ENCODE measurements at places on chromosomes 5 and 9.

DNA sequence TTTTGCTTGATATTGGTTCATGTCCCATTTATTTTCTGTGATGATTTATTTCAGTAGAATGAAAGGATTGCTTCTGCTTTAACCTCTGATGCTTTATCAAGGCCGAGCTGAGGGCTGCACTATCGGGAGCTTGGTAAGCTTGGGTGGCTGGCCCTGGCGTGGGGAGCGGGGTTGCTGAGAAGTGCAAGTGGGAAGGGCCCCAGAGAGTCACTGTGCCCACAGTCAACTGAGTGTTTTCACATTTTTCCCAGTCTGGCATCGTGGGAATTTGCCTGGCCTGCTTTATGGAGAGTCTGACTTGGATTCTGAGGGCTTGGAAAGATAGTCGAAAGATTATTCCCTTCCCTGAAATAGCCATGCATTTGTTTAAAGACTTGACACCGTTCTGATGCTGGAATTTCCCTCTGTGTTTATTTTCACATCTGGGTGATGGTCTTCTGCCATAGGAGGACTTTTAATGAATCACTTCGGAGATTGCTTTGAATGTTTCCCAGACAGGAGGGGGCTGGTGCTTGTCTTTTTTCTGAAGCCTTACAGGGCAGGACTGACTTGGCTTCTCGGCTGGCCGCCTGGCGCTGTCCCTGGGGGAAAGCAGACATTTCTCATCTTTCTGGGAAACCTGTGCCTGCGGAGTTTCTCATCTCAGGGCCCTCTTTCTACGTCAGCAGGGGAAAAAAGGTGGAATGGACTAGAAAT, 139.0 kb downstream of the BOD1 start:
- H3K4me1 ChIP-seq: no peaks in the 10 kb centered on the region
- no peaks in the 10 kb centered on the region for H3K36me3 ChIP-seq
- no peak overlapping the region for H3K4me3 ChIP-seq
- DNase-seq: no peak
- peak overlapping the region; percentile 84 for H3K27ac ChIP-seq

DNA sequence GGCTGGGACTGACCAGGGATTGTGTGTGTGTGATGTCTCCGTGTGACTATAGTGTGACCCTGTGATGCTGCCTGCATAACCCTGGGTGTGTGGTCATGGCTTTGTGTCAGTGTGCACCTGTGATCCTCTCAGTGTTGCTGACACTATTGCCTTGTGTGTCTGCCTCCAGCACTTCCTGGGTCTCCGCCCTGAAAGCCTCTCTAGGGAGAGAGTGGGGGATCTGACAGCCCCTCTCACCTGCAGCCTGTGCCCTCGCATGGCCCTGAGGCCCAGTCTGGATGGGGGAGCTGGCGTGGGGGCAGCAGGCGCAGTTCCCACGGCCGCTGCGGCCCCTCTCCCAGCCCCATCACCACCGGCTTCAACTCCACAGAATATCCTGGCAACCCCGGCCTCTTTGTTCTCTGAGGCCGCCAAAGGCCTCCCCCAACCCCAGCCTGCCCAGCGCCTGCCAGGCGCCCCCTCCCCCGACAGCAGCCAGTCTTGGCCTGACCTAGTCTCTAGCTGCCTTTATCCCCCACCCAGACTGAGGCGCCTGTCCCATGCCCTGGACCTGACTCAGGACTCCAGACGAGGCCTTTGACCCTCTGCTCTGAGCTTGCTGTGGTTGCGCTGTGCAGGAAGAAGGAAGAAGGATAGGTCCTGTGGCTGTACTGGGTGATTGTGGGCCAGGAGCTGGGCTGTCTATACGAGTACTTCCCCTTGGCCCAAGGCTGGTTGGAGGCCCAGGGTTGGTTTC, 38.7 kb downstream of the CXXC5 start:
- H3K27me3 ChIP-seq: no peaks in the 10 kb centered on the region
- peaks cover 30% of the 10 kb centered on the region for H3K4me1 ChIP-seq
- H3K27ac ChIP-seq: peak overlapping the region; percentile 14
- H3K4me3 ChIP-seq: no peak overlapping the region
- no peaks in the 10 kb centered on the region for H3K36me3 ChIP-seq

- H3K4me3 ChIP-seq: no peak overlapping the region
- H3K36me3 ChIP-seq: no peaks in the 10 kb centered on the region
- H3K27me3 ChIP-seq: no peaks in the 10 kb centered on the region
- H3K27ac ChIP-seq: no peak overlapping the region
Measured at GRCh38 chr5:168114444-168115017, 176.9 kb upstream of the WWC1 start.

DNA sequence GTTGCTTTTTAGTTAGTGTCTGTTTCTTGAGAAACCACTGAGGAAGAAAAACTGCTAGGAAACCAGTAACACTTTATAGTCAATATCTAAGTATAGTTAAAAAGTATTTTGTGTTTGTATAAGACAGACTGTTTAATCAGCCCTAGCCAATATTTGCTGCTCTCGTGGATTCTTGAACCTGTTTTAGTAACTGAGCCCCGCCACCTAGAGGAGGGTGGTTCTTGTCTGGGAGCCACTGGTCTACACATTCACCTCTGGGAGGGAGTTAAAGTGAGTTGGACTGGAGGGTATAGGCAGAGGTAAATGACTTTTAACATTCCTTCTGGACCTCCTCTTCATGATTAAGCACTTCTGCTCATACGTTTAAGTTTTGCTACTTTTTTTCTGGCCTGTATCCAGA, 117.2 kb downstream of the SPATA31D1 start:
- H3K36me3 ChIP-seq: no peaks in the 10 kb centered on the region
- no peak for DNase-seq
- no peak overlapping the region for H3K27ac ChIP-seq
- H3K27me3 ChIP-seq: no peaks in the 10 kb centered on the region
- no peaks in the 10 kb centered on the region for H3K4me1 ChIP-seq
- H3K4me3 ChIP-seq: no peak overlapping the region

DNA sequence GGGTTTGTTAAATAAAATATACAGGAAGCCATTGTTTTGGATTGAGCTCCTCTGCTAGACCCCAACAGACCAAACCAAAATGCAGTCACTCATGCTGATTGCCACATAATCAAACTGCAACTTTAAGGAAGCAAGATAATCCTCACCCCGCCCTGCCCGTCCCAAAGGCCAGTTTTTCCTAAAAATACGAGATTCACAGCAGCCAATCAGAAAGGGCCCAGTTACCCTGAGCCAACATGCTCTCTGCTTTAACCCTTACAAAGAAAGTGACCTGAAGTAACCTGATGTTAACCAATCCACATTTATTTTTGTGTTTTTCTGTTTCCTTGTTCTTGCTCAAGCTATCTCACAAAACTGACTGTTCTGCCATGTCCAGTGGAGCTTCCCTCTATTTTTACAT, 21.5 kb upstream of the RNF20 start:
- no peaks in the 10 kb centered on the region for H3K36me3 ChIP-seq
- DNase-seq: no peak
- H3K4me3 ChIP-seq: no peak overlapping the region
- H3K27me3 ChIP-seq: no peaks in the 10 kb centered on the region

GRCh38 chr9:84898188-84898587, 228.7 kb downstream of the NTRK2 start:
- H3K36me3 ChIP-seq: no peaks in the 10 kb centered on the region
- H3K27ac ChIP-seq: no peak overlapping the region
- no peaks in the 10 kb centered on the region for H3K27me3 ChIP-seq
- no peaks in the 10 kb centered on the region for H3K4me1 ChIP-seq

DNA sequence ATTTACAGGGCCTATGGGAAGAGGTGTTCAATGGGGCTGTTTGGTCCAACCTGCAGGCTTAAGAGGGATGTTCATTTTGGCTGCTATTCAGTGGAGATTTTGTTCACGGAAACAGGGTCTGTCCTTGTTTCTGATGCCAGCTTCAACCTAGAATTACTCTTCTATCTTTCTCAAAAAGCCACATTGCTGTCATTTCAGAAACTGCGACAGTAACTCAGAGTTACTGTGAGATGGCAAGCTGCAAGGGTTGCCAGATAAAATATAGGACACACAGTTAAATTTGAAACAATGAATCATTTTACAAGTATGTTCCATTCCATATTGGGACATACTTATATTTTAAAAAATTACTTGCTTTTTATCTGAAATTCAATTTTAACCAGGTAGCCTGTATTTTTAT, 128.0 kb downstream of the NPR3 start:
- no peaks in the 10 kb centered on the region for H3K36me3 ChIP-seq
- H3K4me3 ChIP-seq: no peak overlapping the region
- no peak for DNase-seq
- no peak overlapping the region for H3K27ac ChIP-seq
- H3K27me3 ChIP-seq: no peaks in the 10 kb centered on the region
- H3K4me1 ChIP-seq: no peaks in the 10 kb centered on the region

GRCh38 chr5:122312591-122313406, 762 bp downstream of the SNCAIP start:
- H3K36me3 ChIP-seq: no peaks in the 10 kb centered on the region
- peaks cover 43% of the 10 kb centered on the region for H3K27me3 ChIP-seq
- H3K27ac ChIP-seq: peak overlapping the region; percentile 60

DNA sequence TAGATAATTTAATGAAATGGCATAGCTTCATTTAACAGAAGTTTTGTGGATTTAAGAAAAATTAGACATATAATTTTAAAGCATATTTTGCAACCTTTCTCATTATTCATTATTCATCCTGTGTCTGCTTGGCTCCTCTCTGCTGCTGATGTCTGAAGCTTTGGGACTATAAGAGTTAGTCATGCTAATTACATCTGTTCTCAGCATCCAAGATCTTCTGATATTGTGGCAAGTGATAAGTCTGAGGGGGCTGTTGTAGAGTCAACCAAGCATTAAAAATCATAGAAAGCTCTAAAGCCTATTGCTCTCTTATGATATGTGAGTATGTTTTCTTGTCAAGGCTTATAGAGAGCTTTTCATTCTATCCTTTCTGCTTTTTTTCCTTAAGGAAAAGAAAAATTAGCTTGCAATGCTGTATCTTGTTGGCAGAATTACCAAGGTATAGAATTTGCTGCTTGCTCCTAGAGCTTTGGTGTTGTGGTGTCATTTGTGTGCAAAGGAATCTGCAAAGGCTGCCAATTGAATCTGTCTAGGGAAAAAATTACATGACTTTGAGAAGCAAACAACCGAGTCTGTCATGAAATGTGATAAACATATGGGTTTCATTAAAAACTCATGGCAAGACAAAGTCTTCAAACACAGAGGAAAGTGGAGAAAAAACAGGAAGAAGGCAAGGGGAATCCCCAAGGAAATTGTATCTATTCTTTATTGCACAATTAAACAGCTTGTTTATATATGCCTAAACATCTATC, 156.1 kb upstream of the DAB2 start:
- H3K36me3 ChIP-seq: no peaks in the 10 kb centered on the region
- H3K4me1 ChIP-seq: no peaks in the 10 kb centered on the region
- no peak for DNase-seq
- no peak overlapping the region for H3K4me3 ChIP-seq
- no peaks in the 10 kb centered on the region for H3K27me3 ChIP-seq

GRCh38 chr5:136642976-136643375, 277.6 kb upstream of the TRPC7 start:
- H3K4me3 ChIP-seq: no peak overlapping the region
- H3K27ac ChIP-seq: no peak overlapping the region
- H3K27me3 ChIP-seq: no peaks in the 10 kb centered on the region
- no peak for DNase-seq

- H3K36me3 ChIP-seq: no peaks in the 10 kb centered on the region
- no peak overlapping the region for H3K4me3 ChIP-seq
- DNase-seq: no peak
- no peaks in the 10 kb centered on the region for H3K27me3 ChIP-seq
- no peaks in the 10 kb centered on the region for H3K4me1 ChIP-seq
Measured at GRCh38 chr5:81140943-81141342, 92.2 kb upstream of the CKMT2 start.

GRCh38 chr9:124663046-124663961, 107.8 kb downstream of the NR6A1 start:
- no peaks in the 10 kb centered on the region for H3K27me3 ChIP-seq
- H3K27ac ChIP-seq: no peak overlapping the region
- H3K4me3 ChIP-seq: no peak overlapping the region
- no peaks in the 10 kb centered on the region for H3K36me3 ChIP-seq
- peaks cover 11% of the 10 kb centered on the region for H3K4me1 ChIP-seq
- DNase-seq: no peak

DNA sequence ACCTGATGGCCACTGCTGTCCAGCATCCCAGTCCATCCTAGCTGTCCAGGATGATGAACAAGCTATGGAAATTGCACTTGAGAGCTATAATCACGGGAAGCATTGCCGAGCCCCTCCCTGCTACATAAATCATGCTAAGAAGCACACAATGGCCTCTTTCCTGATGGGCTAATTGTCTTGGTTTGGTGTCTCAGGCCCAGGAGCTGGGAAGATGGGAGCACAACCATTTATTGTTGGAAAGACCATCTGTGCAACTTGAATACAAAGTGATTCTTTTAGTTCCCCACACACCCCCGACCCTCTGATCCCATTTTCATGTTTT, 80.4 kb downstream of the RGS3 start:
- no peak overlapping the region for H3K27ac ChIP-seq
- peaks cover 12% of the 10 kb centered on the region for H3K36me3 ChIP-seq
- H3K4me3 ChIP-seq: no peak overlapping the region
- no peak for DNase-seq
